Activated CD4-positive, alpha-beta T cell treated with anti-CD3 and anti-CD28 coated beads, Interleukin-2, amount 50 U/mL, for 1 hour (primary cell): ENCODE measurements at places on chromosomes 12 and 14.

DNA sequence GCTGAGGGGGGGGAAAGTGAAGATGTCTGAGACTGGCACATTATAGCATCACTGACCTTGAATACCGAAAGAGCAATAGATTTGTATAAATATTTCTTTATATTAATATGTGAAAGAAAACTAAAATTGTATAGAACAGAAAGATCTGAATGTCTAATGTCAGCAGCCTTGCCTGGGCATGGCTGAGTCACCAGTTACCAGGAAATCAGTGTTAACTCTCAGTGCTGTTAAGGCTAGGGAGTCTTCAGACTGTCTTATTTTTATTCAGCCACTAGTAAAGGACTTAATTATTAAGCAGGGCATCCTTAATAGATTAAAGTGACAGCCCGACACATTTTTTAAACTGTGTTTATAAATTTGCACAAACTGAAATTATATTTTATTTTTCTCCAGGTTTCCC, 122.9 kb upstream of the AEBP2 start:
- DNase-seq = no peak

GRCh38 chr12:84375449-84376170, 537.0 kb downstream of the SLC6A15 start:
- DNase-seq = no peak

- DNase-seq = peak; percentile 91
Measured at GRCh38 chr14:90331497-90332270, at the start of gene NRDE2. Gene NRDE2 (minus strand): TSS chr14:90331941. CDS start chr14:90331904, 37 bp downstream.

- DNase-seq = no peak
Measured at GRCh38 chr14:64110802-64111201, 183.4 kb downstream of the ESR2 start.

DNA sequence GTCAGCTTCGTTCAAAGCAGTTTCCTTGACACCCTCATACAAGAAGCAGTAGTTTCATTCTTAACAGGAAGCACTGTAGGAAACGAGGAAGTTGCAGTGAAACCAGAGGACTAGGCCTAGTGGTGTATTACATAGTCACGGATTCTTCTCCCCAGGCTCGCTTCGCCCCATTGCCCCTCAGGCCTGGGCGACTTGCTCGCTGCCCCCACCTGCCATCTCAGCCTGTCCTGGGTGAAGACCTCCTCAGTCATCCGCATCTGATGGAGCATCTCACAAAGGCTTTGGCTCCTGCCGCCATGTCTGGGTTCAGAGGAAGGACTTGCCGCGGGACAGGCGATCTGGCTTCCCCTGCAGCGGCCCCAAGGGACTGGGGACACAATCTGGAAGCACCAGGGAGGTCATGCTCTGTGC, 93.5 kb downstream of the LMNTD1 start:
- no peak for DNase-seq

- DNase-seq = no peak
Measured at GRCh38 chr12:74066476-74066875, 471.2 kb upstream of the ATXN7L3B start.

DNA sequence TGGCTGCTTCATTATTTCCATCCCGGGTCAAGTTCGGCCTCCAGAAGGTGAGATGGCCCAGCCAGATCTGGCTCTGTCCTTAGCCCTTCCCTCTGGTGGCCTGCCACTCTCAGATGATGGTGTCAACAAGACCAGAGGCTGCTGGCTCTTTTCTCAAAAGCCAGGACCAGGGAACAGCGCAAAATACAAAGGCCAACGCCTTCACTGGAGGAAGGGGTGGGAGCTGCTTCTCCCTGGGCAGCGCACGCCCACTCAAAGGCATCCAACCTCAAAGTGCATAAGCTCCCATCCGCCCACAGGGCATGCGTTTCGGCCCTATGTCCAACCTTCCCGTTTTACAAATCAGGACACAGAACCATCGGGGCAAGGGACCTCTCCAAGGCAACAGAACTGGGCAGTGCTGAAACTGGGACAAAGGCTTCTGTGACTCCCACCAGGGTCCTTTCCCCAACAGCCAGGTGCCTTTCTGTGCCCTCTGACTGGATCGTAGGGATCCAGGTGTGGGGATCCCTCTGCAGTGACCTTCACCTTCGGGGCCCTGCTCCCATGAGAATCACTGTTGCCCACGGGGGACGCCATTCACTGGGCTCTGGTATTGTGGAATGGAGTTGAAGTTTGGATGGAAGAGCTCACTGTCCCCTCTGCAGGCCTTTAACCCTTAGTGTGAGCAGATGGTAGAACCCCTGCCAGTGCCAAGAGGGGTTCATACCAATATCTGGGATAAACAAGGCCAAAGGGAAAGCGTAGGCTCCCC, 76.8 kb downstream of the NINJ2 start:
- DNase-seq = no peak

GRCh38 chr12:107767466-107767865, 6.5 kb upstream of the PRDM4 start:
- no peak for DNase-seq

- DNase-seq = no peak
Measured at GRCh38 chr12:1914114-1914911, 4.1 kb downstream of the CACNA2D4 start.

GRCh38 chr12:3281588-3282383, 204.6 kb downstream of the TSPAN9 start:
- no peak for DNase-seq
